ENCODE measurements at places on chromosomes 12 and 14. TPM values are rescaled to one million over a fixed set of nuclear protein-coding genes. Genes with fewer than 3 reads are reported as not detected.

Gene ANAPC5
- polyA plus RNA-seq = 204 TPM

Gene KRT6B
- polyA plus RNA-seq = not detected

Gene CHST11
- 7.6 TPM for polyA plus RNA-seq

Gene CELA1
- polyA plus RNA-seq = 0.80 TPM

Gene LTBP2
- 2.4 TPM for polyA plus RNA-seq

DNA sequence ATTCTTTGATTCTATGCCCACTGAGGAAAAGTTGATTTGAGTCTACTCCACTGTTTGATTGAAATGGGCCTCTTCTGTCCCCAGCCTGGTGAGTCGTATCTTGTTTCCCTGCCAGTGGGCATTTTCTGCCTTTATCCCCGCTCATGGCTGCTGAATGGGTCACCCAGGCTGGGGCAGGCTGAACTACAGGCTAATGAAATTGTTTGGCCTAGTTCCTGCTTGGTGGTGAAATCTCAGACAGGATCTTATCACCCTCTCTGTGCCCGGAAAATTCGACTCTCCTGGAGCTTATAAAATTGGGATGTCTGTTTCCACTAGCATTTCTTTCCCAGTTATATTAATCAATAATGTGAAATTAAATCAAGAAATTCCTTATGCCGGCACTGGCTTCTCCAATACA, 65.0 kb downstream of the CHST11 start:
- DNase-seq = peak; percentile 58
- no peak overlapping the region for H3K27ac ChIP-seq
- H3K27me3 ChIP-seq = no peaks in the 10 kb centered on the region
- no peak overlapping the region for H3K4me3 ChIP-seq
- peaks cover 14% of the 10 kb centered on the region for H3K4me1 ChIP-seq
- H3K36me3 ChIP-seq = no peaks in the 10 kb centered on the region

- H3K27ac ChIP-seq = no peak overlapping the region
- H3K4me3 ChIP-seq = no peak overlapping the region
- no peaks in the 10 kb centered on the region for H3K27me3 ChIP-seq
- H3K4me1 ChIP-seq = no peaks in the 10 kb centered on the region
- DNase-seq = no peak
Measured at GRCh38 chr12:59044791-59045190, 124.5 kb upstream of the LRIG3 start.

GRCh38 chr14:101780887-101781239, 19.4 kb downstream of the PPP2R5C start:
- H3K4me1 ChIP-seq = peaks cover 19% of the 10 kb centered on the region
- no peak overlapping the region for H3K27ac ChIP-seq
- DNase-seq = no peak
- no peaks in the 10 kb centered on the region for H3K36me3 ChIP-seq

GRCh38 chr14:77077040-77077439, 21.0 kb upstream of the CIPC start:
- peaks cover 13% of the 10 kb centered on the region for H3K4me1 ChIP-seq
- no peaks in the 10 kb centered on the region for H3K36me3 ChIP-seq
- H3K27me3 ChIP-seq = no peaks in the 10 kb centered on the region
- DNase-seq = no peak

DNA sequence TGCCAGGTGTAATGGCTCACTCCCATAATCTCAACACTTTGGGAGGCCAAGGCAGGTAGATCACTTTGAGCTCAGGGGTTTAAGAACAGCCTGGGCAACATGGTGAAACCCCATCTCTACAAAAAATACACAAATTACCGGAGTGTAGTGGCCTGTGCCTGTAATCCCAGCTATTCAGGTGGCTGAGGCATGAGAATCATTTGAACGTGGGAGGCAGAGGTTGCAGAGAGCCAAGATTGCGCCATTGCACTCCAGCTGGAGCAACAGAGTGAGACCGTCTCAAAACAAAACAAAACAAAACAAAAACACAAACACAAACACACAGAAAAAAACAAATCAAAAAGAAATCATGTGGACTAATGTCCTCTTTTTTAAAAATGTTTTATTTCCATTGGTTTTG, 104.4 kb downstream of the NUAK1 start:
- H3K27ac ChIP-seq = no peak overlapping the region
- no peaks in the 10 kb centered on the region for H3K27me3 ChIP-seq
- no peaks in the 10 kb centered on the region for H3K36me3 ChIP-seq
- no peak for DNase-seq
- no peaks in the 10 kb centered on the region for H3K4me1 ChIP-seq
- H3K4me3 ChIP-seq = no peak overlapping the region

DNA sequence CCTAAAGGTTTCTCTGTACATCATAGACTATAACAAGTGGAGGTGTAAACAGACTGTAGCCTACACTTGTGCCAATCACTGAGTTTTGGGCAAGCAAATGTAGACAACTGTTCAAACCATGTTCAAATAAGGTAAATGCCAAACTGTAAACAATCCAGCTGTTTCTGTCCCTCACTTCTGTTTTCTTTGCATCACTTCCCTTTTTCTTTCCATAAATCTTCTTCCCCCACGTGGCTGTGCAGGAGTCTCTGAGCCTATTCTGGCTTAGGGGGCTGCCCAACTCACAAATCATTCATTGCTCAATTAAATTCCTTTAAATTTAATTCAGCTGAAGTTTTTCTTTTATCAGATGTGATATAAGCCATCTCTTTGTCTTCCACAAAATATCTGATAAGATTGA, 65.1 kb upstream of the CPM start:
- H3K27me3 ChIP-seq = no peaks in the 10 kb centered on the region
- H3K4me1 ChIP-seq = no peaks in the 10 kb centered on the region
- no peak overlapping the region for H3K4me3 ChIP-seq
- H3K36me3 ChIP-seq = no peaks in the 10 kb centered on the region
- no peak for DNase-seq

- H3K36me3 ChIP-seq = no peaks in the 10 kb centered on the region
- H3K27me3 ChIP-seq = peaks cover 3% of the 10 kb centered on the region
- no peaks in the 10 kb centered on the region for H3K4me1 ChIP-seq
- no peak overlapping the region for H3K4me3 ChIP-seq
- no peak overlapping the region for H3K27ac ChIP-seq
Measured at GRCh38 chr12:15278816-15279658, 43.3 kb upstream of the PTPRO start.

DNA sequence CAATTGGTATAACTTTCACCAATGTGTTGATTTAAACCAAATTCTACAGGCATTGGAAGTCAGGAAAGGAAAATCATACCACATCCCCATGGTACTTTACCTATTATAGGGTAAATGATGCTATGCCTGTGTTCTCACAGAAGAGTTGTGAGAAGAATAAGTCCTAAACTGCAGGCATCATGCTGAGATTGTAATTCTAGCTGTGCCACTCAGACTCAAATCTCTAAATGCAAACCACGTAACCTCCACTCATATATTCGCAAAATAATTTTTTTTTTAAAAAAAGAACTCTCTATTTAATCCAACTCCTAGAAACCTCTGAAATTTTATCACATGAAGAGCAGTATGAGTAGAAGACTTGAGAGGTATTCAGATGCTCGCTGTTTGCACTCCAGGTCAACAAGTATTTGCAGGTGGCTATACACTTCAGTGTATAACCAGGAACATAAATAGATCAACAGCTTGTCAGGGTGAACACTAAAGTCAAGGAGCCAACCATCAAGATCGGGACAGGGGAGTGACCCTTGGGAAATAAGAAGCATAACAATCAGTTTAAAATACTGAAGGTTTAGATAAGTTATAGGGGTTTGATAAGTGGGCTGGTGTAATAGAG, 110.1 kb downstream of the SLC25A21 start:
- H3K4me3 ChIP-seq = no peak overlapping the region
- H3K4me1 ChIP-seq = no peaks in the 10 kb centered on the region
- H3K27ac ChIP-seq = no peak overlapping the region
- DNase-seq = no peak

- H3K36me3 ChIP-seq = peaks cover 88% of the 10 kb centered on the region
- no peak for DNase-seq
- peaks cover 7% of the 10 kb centered on the region for H3K4me1 ChIP-seq
- H3K27me3 ChIP-seq = no peaks in the 10 kb centered on the region
- H3K27ac ChIP-seq = no peak overlapping the region
Measured at GRCh38 chr12:68837215-68837614, 29.2 kb downstream of the MDM2 start.

DNA sequence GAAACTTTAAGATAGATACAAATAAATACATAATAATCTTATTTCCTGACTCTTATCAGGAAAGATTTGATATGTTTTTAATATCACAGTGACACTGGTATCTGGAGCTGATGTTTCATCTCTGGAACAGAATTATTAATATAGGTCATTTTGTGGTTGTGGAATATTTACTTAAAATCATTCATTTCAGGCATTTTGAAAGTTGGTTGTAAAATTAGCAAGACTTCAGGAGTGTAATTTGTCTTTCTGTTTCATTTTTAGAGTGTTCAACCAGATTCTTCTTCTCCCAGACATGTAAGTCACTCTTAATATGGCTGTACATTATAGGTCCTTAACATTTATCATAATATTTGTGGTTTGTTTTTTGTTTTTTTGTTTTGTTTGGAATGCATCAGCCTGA, 115.7 kb downstream of the PCNX1 start:
- H3K27me3 ChIP-seq = no peaks in the 10 kb centered on the region
- DNase-seq = no peak
- no peaks in the 10 kb centered on the region for H3K36me3 ChIP-seq

GRCh38 chr12:30910038-30910350, 16.6 kb upstream of the TSPAN11 start:
- H3K4me1 ChIP-seq = no peaks in the 10 kb centered on the region
- no peaks in the 10 kb centered on the region for H3K36me3 ChIP-seq
- no peak overlapping the region for H3K4me3 ChIP-seq
- H3K27ac ChIP-seq = no peak overlapping the region
- H3K27me3 ChIP-seq = no peaks in the 10 kb centered on the region

DNA sequence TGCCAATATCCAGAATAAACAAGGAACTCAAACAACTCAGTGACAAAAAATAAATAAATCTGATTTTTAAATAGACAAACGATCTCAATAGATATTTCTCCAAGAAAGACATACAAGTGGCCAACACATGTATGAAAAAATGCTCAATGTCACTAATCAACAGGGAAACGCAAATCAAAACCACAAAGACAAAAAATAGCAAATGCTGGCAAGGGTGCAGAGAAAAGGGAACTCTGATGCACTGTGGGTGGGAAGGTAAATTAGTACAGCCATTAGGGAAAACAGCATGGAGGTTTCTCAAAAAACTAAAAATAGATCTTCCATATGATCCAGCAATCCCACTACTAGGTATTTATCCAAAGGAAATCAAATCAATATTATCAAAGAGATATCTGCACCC, 3.5 kb upstream of the EIF5 start:
- H3K4me3 ChIP-seq = no peak overlapping the region
- H3K27me3 ChIP-seq = no peaks in the 10 kb centered on the region
- no peak for DNase-seq

Data from adrenal gland (tissue), 19 donors.